ENCODE measurements at places on chromosomes 1 and 21.

GRCh38 chr1:177923441-177923840, 46.4 kb downstream of the SEC16B start:
- DNase-seq = no peak

- no peak for DNase-seq
Measured at GRCh38 chr1:17308593-17308992, 596 bp downstream of the PADI4 start.

- no peak for DNase-seq
Measured at GRCh38 chr1:59293849-59294248, 3.0 kb upstream of the FGGY start.

- no peak for DNase-seq
Measured at GRCh38 chr1:63128556-63128955, 193.8 kb upstream of the FOXD3 start.

DNA sequence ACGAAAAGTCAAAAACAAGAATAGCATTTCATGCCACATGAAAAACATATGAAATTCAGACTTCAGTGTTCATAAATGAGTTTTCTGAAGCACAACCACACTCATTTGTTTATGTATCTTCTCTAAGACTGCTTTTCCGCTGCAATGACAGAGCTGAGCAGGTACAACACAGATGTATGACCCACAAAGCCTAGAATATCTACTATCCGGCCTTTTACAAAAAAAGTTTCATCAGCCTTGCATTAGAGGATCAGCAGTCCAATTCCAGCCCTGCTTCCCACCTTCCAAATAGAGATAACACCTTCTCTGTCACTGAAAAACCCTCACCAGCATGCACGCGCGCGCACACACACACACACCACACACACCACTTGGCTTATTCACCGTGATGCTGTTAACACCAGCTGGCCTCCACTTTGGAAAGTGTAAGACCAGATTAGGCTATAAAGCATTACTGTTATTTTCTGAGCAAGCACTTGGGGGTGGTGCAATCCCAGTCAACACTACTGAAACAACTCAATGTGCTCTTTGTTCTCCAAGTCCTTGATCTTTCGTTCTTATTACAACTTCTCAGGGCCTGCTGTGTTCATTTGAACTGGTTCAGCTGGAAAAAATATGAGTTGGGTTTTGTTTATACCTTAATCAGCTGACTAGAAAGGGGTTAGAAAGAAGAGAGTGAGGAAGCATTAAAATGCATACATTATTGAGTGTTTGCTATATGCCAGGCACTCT, 90.0 kb downstream of the GLUL start:
- peak; percentile 83 for DNase-seq

- DNase-seq = no peak
Measured at GRCh38 chr1:209643285-209644020, 8.8 kb downstream of the LAMB3 start.

DNA sequence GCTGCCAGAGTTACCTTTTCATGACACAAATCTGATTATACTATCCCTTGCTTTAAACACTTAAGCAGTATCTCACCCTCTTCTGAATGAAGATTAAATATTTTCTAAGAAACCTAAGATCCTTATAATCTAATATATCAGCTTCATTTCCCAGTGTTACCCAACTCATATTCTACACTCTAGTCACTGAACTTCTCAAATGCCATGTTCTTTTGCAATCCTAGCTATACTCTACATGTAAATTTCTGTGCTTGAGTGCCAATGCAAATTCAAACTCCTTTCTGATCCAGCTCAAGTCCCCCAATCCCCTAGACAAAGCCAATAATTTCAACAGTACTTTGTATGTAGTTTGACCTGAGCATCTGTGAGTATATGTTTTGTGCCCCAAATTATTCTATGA, 293.9 kb downstream of the SDCCAG8 start:
- DNase-seq = no peak

DNA sequence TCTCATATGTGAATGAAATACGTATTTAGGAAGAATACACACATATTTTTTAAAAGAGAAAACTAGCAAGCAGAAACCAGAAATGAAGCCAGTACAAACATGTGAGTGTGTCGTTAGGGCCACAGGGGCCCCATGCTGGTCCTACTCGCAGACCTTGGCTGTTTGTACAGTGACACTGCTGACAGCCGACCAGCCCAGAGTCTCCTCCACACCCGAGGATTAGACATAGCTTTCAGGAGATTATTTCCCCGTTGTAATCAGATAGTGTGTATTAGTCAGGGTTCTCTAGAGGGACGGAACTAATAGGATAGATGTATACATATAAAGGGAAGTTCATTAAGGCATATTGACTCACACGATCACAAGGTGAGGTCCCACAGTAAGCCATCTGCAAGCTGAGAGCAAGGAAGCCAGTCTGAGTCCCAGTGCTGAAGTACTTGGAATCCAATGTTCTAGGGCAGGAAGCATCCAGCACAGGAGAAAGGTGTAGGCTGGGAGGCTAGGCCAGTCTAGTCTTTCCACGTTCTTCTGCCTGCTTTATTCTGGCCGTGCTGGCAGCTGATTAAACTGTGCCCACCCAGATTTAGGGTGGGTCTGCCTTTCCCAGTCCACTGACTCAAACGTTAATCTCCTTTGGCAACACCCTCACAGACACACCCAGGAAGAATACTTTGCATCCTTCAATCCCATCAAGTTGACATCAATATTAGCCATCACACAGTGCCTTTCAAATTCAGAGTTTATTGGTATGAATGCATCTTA, 51.2 kb downstream of the DIP2A start:
- no peak for DNase-seq

GRCh38 chr21:25952306-25952705, 217.5 kb downstream of the GABPA start:
- DNase-seq = no peak

DNA sequence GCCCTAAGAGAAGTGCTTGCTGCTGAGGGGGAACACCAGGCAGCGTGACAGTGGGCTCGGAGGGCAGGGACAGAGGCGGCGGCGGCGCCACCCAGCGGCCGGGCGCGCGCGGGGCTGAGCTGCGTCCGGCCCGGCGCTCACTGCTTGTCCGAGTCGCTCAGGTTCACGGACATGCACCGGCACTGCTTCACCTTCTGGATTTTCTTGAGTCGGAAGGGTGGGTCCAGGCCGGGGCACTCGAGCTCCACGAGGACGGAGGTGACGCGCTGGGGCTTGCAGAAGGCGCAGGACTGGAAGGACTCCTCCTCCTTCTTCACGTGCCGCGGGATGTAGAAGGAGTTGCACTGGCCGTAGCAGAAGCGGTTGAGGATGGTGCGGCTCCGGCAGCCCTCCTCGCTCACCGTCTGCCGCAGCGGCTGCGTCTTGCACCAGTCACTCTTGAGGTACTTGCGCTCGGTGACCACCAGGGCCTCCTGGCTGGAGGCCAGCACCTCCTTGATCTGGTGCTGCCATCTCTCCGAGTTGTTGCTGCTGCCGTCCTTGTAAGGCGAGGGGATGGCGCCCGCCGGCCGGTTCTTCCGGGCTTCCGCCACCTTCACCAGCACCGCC, 119.0 kb downstream of the GREM2 start:
- DNase-seq = no peak

- DNase-seq = no peak
Measured at GRCh38 chr1:23422941-23423340, 1.6 kb downstream of the TCEA3 start.

GRCh38 chr1:180751921-180752320, 120.1 kb downstream of the XPR1 start:
- DNase-seq = no peak

GRCh38 chr1:157574836-157575235, 22.5 kb upstream of the FCRL5 start:
- no peak for DNase-seq

- no peak for DNase-seq
Measured at GRCh38 chr1:109769330-109770078, 5.8 kb upstream of the EPS8L3 start.

GRCh38 chr1:164958982-164959768, 397.3 kb downstream of the LMX1A start:
- DNase-seq = no peak

- no peak for DNase-seq
Measured at GRCh38 chr1:65407877-65408276, 12.6 kb upstream of the LEPR start.

- DNase-seq = no peak
Measured at GRCh38 chr1:152926091-152926490, 17.7 kb downstream of the IVL start.

DNA sequence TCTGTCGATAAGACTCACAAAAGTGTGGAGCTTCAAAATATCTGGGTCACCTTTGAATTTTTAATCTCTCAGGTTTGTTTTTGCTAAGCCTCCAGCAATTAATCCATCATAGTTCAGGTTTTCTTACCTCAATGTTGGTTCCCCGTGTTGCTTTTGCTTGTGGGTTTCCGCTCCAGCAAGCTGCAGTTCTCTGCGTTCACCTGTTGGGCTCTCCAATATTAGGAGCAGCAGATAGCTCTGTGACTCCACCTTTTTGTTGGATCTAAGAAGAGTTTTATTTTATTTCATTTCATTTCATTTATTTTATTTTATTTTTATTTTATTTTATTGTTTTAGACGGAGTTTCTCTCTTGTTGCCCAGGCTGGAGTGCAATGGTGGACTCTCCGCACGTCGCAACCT, 335.5 kb downstream of the COL11A1 start:
- no peak for DNase-seq

- DNase-seq = no peak
Measured at GRCh38 chr1:47317841-47318240, 3.9 kb upstream of the STIL start.

GRCh38 chr1:91757763-91758460, 128.0 kb downstream of the TGFBR3 start:
- DNase-seq = no peak

DNA sequence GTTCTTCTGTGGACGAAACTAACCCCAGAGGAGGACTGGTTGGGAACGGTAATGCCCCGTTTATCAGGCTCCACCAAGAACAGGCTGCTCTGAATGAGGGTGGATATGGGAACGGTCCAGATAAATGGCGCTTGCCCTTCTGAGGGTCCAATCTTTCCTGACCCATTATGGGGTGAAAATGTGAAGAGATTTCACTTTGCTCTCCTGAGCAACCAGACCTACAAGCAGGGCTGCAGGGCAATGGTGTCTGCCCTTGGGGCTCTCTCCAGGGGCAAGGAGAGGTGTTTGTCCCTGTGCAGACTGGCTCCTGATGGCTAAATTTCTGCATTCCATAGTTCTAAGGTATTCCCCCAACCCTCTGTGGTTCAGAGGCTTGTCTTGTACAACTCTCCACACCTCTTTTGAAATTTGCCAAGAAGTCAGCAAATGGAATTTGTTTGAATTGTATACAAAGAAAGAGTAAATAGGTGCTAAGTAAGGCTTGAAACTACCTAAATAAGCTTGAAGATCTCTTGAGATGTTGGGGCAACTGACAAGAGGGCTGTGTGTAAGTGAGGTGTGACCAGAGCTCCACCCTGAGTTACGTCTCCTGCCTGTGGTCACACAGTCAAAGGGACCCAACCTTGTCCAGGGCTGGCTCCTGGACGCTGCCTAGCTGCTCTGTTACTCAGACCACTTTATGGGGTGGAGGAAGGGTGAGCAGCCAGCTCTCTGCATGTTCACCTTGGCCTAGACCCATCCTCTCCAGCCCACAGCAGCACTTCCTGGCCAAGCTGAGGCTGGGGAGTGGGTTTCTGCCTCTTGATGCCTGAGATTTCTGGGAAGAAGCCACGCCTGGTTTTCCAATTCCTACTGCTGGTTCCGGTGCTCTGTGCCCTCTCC, 24.8 kb downstream of the SLC2A1 start:
- no peak for DNase-seq

GRCh38 chr1:107810291-107810951, 154.6 kb downstream of the VAV3 start:
- DNase-seq = no peak

- DNase-seq = no peak
Measured at GRCh38 chr1:185245466-185245865, 71.6 kb downstream of the IVNS1ABP start.

DNA sequence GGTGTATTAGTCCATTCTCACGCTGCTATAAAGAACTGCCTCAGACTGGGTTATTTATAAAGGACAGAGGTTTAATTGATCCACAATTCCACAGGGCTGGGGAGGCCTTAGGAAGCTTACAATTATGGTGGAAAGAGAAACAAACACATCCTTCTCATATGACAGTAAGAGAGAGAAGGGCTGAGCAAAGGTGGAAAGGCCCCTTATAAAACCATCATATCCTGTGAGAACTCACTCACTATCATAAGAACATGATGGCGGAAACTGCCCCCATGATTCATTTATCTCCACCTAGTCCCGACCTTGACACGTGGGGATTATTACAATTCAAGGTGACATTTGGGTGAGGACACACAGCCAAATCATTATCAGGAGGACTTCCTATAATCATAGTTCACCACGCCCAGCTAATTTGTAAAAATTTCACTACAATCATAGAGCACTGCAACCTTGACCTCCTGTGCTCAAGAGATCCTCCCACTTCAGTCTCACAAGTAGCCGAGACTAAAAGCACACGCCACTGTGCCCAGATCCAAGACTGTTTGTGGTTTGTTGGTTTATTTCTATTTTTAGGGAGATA, 164.9 kb downstream of the RERE start:
- no peak for DNase-seq

DNA sequence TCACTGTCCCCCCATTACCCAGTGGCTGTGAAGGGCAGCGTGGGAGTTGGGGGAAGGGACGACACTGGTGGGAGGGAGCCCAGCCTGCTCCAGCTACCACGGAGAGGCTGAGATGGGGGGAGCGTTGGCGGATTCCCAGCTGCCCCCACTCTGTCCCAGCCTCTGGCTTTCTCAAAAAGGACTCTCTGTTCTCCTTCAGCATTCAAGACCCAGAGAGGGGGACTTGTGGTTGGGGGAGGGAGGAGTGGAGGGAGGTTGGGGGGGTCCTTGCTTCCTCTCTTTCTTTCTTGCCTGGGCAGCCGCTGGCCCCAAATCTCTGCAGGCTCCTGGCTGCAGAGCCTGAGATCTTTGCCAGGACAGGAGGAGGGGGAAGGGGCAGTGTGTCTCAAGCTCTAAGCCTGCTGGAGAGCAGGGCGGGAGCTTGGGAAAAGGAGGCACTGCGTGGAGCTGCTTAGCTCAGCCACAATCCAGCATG, 2.2 kb downstream of the ATP1A2 start:
- no peak for DNase-seq

GRCh38 chr21:44428281-44428960, 26.9 kb upstream of the LRRC3 start:
- DNase-seq = no peak

GRCh38 chr1:18951818-18952391, 4.6 kb downstream of the IFFO2 start:
- DNase-seq = no peak

DNA sequence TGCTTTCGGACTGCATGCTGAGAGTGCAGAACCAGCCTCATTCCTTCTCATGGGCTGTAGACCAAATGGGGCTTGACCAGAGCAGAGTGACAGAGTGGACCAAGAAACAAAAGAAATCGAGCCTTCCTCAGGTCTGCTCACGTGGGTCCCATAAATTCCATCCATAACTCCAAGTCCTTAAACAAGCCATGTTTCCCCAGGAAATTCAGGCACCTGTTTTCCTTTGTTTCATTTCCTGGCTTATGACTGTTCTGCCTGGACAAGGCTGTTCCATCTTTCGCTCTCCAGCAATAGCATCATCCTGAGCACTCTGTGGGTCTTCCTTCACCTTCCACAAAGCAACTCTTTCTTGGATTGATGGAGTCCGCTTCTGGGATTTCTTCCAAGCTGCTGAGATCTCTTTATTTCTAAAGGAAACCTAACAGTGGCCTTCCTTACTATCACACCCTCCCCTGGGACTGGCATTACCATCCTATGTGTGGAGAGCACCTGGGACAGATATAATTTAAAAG, 63.9 kb downstream of the LAMC2 start:
- DNase-seq = no peak

All from NCI-H524 (cell line).